CD8-positive, alpha-beta memory T cell (primary cell): ENCODE measurements at places on chromosomes 5 and 9. TPM values are rescaled to one million over a fixed set of nuclear protein-coding genes. Genes with fewer than 3 reads are reported as not detected.

Gene TXNDC8
- polyA plus RNA-seq: not detected

Gene SPEF2
- polyA plus RNA-seq: 5.5 TPM

Gene PDE6A
- not detected for polyA plus RNA-seq

DNA sequence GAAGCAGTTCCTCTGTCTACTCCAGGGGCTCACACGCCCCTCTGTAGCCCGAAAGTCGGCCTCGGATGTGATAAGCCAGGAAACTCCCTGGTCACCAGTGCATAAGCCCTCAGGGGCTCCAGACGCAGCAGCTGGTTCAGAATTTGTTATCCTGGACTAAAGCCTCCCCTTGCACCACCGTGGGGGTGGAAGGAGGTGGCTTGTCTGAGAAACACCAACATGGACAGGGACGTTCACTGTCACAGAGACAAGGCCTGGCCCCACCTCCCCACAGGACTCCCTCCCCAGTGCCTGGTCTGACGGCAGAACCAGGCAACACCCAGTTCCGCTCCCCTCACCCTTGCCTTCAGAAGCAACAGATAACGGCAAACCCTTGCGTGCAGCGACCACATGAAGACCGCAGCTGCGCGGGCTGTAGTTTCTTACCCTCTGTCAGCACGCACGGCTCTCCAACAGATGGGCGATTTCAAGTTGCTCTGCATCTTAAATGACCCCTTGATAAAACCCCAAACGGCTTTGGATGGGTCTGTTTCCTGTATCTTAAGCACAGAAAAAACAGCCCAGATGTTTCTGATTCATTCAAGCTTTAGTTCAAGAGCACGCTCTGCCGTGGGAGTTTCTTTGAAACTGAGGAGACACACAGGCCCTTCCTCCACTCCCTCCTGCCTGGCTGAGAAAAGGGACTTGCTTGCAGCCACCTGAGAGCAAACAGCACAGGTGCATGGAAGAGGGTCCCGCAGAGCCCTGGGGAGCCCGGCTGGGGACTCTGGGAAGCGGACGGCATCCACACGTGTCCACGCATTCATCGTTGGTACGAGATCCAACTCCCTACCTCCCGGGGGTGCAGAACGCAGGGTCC lies 44.7 kb upstream of the NKD2 start:
- DNase-seq: no peak

DNA sequence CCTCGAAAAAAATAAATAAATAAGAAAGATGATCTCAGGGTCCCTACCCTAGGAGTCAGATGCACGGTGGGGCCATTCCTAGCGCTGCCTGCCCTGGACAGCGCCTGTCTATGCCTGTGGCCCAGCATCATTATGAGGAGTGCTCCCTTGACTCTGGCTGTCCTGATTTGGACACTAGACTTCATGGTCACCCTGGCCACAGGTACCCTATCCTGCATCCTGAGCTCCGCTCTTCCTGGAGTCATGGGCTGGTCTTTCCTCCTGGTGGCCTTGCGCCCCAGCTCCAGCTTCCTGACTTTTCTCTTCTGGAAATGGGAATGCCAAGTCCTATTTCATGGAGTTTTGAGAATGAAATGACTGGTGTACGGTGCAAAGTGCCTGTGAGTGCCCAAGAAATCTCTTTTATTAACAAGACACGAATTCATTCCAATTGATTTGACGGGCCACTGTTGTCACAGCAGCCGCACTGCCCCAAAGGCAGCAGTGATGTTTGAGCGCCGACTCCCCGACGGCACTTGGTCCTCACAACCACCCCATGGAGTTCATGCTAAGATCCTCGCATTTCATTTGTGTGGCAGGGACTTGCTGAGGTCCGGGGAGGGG lies 564 bp upstream of the AIF1L start:
- no peak for DNase-seq

- DNase-seq: no peak
Measured at GRCh38 chr9:129102791-129103594, 7.6 kb downstream of the CRAT start.

- DNase-seq: no peak
Measured at GRCh38 chr5:139767960-139768359, 27.6 kb upstream of the PSD2 start.

GRCh38 chr5:133980652-133981051 lies 12.2 kb upstream of the C5orf15 start:
- DNase-seq: no peak

- no peak for DNase-seq
Measured at GRCh38 chr9:128677794-128678193, 11.2 kb upstream of the SET start.
